NCI-H774 (cell line): ENCODE measurements at places on chromosomes 2 and 18.

DNA sequence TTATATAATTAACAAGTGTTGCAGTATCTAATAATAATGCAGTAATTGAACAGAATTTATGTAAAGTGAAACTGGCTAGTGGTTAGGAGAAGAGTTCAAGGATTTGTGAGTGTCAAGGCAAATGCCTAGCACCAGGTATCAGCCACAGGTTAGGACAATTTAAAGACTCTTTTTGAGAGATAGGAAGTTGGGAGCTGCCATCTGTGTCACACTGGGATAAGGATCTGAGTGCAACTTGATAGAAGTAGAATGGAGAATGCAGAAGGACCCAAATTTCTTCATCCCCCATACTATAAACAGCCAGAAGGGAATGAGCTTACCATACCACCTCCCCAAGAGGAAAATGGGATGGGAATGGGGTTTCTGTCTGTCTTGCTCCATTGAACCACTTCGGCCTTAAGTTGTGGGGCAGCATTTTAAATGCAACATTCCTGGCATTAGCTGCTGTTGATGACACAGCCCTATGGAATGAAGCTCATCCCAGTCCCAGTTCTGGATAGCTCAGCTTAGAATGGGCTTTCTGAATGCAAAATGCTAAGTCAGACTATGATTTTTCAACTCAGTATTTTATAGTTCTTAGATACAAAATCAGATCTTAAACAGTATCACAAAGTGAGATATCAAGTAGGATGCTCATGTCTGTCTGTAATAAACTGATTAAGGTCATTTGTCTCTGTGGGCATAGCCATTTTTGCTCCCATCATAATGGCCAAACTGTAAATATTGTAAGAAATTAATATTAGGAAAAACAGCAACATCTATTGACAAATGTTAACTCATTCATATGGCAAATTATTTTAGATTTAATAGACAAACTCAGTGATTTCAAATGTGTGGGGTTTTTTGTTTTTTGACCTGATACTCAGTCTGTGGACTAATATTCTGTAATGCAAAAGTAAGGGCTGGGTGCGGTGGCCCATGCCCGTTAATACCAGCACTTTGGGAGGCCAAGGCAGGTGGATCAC is 44.0 kb downstream of the GPR155 start:
- no peak for DNase-seq

- no peak for DNase-seq
Observed at GRCh38 chr18:58761970-58762780, 90.9 kb downstream of the MALT1 start.

DNA sequence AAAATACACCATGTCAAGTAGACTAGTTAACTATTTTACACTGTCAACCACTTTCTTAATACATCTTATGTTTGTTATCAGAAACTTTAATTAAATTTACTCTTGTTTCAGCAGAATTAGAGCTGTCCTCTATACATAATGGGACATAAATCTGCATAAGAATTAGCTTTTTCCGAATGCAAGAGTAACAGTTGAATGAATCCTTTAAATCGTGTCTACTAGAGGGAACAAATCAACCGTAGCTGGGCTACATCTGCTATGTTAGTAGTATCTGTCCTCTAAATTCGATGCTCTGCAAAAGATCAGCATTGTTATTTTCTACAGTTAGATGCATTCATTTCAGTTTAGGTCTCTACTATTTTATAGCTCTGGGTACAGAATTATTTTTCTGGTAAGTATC is 1090.6 kb downstream of the DPP10 start:
- DNase-seq: no peak

GRCh38 chr2:109069331-109070194 is 59.4 kb upstream of the SH3RF3 start:
- DNase-seq: no peak

DNA sequence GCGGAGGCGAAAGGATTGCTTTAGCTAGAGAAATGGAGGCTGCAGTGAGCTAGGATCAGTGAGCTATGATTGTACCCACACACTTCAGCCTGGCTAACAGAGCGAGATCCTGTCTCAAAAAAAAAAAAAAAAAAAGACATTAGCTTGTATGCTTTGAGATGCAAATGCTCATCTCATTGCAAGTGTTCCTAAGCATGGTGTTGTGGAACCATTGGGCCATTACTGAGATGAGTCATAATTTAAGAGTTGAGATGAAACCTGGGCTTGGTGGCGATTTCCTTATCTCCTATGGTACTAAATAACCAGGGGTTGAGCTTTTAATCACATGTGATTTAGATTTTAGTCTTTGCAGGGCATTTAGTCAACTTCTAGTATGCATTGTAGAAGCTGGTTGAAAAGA is 2.2 kb downstream of the PLEKHA3 start:
- DNase-seq: no peak

DNA sequence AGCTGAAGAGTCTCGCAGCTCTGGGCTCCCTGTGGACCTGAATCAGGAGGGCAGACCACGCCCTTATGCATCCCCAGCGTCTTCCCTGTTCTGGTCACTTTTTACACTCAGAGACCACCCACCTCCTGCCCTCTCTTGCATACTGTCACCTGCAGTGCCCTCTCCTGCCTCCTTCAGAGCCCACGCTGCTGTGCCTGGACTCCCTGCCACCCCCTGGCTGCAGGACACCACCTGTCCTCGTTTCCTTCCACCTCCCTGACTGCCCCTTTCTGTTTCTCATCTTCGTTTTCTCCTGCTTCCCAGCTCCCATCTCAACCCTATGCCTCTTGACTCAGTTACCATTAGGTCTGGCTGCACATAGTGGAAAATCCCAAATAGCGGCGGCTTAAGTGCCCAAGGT is 9.2 kb upstream of the INHBB start:
- no peak for DNase-seq

- DNase-seq: peak; percentile 36
Observed at GRCh38 chr2:96945014-96945413, 41.4 kb downstream of the FAM178B start.

- DNase-seq: no peak
Observed at GRCh38 chr2:17296686-17297085, 221.6 kb downstream of the RAD51AP2 start.

- no peak for DNase-seq
Observed at GRCh38 chr2:120842456-120843439, 107.1 kb downstream of the GLI2 start.

GRCh38 chr2:235390108-235390815 is 103.6 kb upstream of the AGAP1 start:
- no peak for DNase-seq

DNA sequence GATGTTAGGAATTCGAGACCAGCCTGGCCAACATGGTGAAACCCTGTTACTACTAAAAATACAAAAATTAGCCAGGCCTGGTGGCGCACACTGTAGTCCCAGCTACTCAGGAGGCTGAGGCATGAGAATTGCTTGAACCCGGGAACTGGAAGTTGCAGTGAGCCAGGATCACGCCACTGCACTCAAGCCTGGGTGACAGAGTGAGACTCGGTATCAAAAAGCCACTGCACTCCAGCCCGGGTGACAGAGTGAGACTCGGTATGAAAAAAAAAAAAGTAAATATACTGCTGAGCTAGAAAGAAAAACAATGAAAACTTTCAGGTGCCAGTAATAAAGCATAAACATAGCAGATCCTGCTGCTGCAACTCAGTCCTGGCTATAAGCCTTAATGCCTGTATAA is 73.5 kb downstream of the STRN start:
- no peak for DNase-seq

DNA sequence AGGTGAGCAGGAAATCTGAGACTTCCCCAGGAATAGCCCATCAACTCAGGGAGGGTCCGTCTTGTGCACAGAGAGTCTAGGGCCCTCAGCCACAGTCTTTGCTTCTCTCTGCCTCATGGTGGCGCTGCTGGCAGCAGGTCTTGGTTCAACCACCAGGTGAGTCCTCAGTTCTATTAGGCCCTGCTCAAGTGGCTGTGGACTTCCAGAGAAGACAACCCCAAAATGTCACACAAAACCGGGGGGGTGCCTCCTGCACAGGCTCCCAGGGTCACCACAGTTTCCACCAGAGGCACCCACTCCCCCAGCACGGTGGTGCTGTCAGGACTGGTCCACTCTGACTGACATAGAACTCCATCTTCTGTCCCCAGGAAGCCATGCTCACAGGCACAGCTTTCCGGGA is 2.4 kb upstream of the CHRNG start:
- DNase-seq: peak; percentile 5

GRCh38 chr2:131115752-131116151 is 10.6 kb downstream of the PLEKHB2 start:
- DNase-seq: no peak

- no peak for DNase-seq
Observed at GRCh38 chr2:99984799-99985515, 157.4 kb downstream of the AFF3 start.

DNA sequence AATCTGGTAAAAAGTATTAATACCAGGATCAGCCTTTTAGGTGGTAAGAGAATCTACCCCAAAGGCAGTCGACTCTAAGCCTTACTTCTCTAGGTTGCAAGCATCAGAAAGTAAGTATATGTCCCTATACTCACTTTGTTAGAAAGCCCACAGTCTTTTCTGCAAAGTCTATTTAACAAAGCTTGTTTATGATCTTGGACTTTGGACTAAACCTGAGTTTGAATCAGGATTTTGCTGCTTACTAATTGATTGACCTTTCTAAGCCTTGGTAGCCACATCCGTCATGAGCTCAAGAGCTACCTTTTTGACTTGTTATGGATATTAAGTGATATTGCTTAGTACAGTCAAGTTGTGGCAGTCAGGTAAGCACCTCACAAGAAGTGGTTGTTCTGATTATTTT is 18.4 kb downstream of the FMNL2 start:
- no peak for DNase-seq

GRCh38 chr2:4900242-4900641 is 791.9 kb upstream of the SOX11 start:
- DNase-seq: no peak

DNA sequence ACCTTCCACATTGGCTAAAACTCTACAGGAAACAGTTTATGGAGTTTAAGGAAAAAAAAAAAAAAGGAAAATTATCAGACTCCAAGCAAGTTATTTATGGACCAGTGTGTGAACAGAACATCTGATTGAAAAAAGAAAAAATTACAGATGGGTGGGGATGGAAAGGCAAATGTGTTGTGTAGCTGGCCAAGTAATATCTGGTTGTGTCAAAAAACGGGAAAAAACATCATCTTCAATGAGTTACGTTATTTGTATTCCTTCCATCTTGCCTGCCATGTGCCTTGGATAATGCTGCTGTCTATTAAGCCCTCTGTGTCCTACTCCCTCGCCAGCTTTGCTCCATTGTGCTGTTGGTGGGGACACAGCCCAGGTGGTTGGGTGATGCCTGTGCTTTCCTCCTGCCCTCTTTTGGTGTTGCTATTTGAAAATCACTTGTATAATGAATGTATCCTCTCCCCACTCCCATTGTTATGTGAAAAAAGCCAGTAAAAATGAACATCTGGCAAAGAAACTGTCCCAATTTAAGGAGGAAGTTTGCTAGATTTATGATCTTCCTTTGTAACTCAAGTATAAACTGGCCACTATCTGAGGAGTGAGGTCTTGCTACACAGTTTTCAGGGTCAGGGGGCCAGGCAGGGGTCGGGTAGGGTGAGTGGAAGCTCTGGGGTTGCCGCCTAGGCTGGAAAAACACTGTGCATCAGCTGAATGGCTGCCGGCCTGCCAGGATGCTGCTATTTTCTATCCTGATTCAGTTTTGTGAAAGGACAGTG is 155.9 kb downstream of the FMNL2 start:
- DNase-seq: no peak

DNA sequence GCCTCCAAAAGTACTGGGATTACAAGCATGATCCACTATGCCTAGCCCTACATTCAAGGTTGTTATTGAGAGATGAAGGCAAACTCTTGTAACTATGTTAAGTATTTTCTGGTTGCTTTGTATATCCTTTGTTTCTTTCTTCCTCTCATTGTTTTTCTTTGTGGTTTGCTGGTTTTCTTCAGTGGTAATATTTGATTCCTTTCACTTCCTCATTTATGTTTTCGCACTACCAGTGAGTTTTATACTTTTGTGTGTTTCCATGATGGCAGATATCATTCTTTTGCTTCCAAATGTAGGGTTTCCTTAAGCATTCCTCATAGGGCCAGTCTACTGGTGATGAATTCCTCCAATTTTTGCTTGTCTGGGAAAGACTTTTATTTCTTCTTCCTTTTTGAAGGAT is 90.2 kb downstream of the NCK2 start:
- no peak for DNase-seq

DNA sequence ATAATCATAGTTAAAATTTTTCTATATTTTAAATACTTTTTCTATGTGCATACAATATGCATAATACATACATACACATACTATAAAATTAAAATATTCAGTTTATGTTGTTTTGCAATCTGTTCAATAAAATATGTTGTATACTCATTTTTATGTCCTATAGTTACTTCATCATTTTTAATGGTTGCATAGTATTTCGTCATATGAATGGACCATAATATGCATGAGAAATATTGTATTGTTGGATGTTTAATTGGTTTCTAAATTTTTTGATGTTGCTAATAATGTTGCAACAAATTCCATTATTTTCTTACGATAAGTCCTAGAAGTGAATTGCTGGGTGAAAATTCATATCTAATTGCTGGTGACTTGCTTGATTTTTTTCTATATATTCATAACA is 211.5 kb upstream of the GCFC2 start:
- DNase-seq: no peak

DNA sequence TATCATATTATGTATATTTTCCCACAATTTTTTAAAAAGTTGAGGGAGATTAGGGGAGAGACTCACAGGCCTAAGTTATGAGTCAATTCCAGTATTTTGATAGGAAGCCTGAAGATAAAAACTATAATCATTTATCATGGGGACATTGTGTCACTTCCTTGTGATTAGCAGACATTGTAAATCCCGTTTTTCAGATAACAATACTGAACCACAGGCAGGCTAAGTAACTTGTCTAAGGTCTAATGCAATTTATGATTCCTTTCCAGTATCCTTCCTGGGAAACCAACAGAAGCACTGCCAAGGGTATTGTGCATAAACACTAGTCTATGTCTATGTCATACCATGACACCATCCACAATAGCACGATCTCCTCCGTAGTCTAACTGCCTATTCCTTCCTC is 235.2 kb upstream of the PIK3C3 start:
- DNase-seq: no peak

- no peak for DNase-seq
Observed at GRCh38 chr2:219461669-219462068, 27.0 kb downstream of the SPEG start.

GRCh38 chr2:99481941-99482340 is 7.9 kb downstream of the REV1 start:
- DNase-seq: no peak

- peak; percentile 27 for DNase-seq
Observed at GRCh38 chr2:110991911-110992310, 128.8 kb upstream of the BCL2L11 start.

DNA sequence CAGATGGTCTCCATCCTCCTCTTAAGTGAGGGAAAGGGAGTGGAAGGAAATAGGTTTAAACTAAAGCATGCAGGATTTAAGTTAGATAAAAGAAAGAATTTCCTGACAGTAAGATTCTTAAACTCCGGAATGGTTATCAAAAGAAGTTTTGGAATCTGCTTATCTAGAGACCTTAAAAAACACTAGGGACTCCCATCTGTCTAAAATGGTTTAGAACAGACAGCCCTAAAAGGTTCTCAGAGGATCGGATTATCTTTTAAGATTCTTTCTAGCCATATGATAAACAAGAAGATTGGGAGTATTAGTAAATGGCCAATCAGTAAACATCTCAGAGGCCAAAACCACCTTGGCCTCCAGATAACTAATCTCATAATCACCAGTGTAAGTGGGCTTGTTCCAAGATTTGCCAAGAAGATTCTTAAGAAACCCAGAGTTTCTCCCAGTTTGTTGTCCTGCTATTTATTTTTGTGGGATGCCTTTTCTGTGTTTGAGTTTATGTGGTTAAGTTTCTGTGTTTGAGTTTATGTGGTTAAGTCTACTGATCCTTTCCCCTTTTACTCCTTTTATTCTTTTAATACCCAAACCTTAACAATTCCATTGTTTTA is 314.9 kb upstream of the NRP2 start:
- no peak for DNase-seq

GRCh38 chr18:53169346-53169745 is 829.3 kb downstream of the DCC start:
- DNase-seq: no peak
